ENCODE measurements at places on chromosomes 12 and 14.

DNA sequence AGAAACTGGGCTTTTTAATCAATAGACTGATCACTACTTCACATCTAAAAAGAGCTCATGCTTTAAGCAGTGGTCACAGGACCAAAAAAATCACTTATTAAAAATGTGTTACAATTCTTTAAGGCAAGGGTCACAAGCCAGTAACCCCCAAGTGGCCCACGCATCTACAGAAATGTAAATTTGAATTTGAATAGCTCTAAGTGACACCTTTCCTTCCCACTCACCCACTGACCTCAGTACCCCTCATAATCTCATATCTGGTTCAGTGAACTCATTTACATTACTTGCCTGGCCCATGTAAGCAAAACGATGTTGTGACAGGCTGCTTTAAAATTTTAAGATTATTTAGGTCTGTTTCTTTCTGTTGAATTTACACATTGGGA, 27.4 kb downstream of the NELL2 start:
- no peak for DNase-seq

- no peak for DNase-seq
Measured at GRCh38 chr12:113683574-113683973, 211.9 kb upstream of the LHX5 start.

DNA sequence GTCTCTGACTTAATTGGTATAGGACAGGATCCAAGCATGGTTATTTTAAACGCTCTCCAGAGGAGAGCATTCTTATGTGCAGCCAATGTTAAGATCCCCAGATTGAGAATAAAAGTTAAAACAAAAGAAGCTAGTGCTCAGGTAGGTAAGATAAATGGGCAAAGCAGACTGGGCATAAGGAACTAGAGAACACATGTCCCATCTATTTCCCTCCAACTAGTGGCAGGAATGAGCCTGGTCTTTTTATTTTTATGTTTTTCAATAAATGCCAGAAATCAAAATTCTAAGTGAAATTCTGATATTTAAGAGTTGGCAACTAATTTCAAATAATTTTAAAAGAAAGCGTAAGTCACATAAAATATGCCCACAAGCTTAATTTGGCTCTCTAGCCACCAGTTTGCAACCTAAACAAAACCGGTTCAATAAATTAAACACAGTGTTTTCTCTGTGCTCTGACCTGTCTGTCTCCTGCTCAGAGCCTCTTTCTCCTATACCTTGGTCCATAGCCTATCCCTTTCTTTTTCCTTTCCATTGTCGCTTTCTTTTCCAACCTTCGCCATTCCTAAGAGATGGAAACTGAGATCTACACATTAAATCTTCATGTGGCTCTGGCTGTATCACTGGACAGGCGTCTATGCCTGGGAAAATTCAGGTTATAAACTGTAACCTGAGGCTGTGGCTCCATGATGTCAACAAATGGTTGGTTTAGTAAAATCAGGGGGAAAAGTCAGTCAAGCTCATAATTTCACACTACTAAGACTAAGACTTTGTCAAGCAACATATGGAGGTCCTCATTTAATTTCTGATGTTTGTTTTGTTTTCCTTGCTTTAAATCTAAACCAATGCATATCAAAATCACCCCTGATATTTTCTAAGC, 5.5 kb downstream of the SLC38A1 start:
- no peak for DNase-seq

DNA sequence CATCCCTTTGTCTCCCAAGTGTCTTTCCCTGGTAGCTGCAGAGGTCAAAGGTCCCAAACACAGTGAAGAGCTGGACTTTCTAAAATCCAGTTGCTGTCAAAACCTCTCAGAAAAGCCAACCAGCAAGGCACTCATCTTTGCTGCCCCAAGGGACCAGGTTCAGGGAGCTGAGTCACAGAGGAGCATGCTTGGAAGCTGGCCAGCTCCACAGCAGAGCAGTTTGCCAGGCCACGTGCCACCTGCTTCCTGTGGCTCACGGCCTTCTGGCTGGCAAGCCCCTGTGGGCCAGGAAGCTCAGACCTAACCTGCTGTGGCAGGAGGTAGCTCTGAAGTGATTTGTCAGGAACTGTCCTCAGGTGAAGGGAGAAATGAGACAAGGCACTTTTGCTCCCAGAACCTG, 3.6 kb downstream of the ISCU start:
- no peak for DNase-seq

GRCh38 chr12:65511912-65512311, 233.4 kb downstream of the MSRB3 start:
- no peak for DNase-seq

DNA sequence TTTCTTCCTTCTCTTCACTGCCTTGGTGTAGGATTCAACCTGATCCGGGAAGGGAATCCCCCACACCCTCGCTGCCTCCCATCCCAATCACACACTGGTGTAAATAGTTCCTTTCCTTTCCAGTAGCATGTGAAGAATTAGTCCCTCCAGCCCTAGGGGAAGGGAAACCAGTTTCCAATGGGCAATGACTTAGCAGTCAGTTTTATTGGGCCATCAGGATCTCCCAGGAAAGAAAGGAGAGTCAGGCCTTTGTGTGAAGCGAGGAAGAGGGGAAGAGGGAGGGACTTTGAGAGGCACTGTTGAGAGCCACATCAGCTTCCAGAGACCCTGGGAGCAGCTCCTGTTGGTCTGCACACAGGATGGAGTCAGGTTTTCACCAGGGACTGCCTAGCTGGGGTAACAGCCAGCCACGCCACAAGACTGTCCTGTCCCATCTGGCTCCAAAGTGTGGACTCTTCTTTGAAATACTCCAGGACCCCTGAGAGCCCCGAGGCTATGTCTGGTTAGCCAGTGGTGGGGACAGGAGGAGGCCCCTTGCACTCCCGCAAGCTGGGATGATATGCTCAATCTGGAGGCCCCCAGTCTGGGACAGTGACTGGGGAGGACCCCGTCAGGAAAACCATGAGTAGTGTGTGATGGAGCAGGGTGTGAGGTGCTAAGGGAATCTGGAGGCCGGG, 27.9 kb downstream of the MOAP1 start:
- DNase-seq = no peak
